ENCODE measurements at places on chromosomes 16 and 17.

DNA sequence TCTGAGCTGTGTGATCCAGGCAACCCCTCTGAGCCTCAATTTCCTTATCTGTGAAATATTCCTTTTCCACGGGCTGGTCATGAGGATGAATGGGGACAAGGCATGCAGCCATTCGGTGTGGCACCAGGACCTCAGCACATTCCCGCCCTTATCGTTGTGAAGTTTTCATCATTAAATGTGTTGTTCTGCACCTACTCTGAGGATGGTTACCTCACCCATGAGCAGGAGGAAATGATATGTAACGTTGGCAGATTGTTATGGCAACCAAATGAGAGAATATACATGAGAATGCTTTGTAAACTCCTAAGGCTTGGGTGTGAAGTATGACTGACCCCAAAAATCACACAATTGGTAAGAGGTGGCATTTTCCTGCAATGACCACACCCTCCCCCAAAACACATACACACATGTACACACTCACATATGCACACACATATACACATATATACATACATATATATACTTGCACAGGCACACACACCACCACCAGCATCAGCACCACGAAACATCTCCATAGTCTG is 39.5 kb downstream of the SMARCE1 start:
- DNase-seq, result no peak

GRCh38 chr17:15264542-15264941 is 584 bp downstream of the PMP22 start:
- DNase-seq, result no peak

GRCh38 chr17:50501054-50501453 is 7.2 kb upstream of the MYCBPAP start:
- DNase-seq, result no peak

- DNase-seq, result peak; percentile 42
Measured at GRCh38 chr17:17567631-17568030, 23.9 kb downstream of the PEMT start.

DNA sequence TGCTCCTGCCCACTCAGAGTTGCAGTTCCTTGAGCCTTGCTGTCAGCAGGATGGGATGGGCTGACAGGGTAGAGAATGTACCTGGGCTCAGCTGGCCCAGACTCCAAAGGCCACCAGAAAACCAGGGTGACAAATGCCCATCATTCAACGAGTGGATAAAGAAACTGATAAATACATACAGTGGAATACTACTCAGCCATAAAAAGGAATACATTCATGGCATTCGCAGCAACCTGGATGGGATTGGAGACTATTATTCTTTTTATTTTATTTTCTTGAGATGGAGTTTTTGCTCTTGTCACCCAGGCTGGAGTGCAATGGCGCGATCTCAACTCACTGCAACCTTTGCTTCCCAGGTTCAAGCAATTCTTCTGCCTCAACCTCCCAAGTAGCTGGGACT is 19.9 kb downstream of the SGSM2 start:
- no peak for DNase-seq

- DNase-seq, result no peak
Measured at GRCh38 chr16:79653373-79653891, 52.9 kb upstream of the MAF start.

DNA sequence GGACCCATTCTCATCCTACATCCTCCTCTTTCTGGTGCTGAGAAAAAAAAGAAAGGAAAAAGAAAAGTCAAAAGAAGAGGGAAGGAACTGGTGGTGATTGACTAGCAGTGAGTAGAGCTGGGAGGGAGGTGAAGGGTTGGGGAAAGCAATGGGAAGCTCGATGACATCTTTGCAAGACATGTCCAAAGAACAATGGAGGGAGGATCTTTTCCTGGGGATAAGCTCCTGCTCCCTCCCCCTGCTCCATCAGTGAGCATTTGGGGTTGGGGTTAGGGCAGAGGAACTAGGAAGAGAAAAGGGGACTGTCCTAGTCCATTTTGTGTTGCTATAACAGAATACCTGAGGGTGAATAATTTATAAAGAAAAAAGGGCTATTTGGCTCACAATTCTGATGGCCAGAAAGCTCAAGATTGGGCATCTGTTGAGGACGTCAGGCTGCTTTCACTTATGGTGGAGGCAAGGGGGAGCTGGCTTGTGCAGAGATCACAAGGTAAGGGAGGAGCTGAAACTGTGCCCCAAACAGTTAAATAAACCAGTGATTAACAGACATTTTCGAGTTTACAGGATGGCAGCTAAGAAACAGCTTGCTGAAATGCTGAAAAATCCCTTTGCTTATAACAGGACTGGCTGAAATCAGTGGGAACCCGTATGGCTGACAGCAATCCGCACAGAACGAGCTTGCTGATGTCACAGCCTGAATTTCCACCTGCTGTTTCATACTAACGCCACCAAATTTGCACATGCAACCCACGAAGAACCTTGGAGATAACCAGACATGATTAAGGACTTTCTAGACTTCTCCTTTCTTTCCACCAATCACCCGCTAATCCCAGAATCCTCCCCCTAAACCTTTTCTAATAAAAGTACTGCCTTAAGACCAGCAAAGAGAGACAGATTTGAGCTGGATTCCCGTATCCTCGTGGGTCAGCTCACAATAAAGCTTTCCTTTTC is 1.6 kb upstream of the ODF4 start:
- DNase-seq, result no peak

DNA sequence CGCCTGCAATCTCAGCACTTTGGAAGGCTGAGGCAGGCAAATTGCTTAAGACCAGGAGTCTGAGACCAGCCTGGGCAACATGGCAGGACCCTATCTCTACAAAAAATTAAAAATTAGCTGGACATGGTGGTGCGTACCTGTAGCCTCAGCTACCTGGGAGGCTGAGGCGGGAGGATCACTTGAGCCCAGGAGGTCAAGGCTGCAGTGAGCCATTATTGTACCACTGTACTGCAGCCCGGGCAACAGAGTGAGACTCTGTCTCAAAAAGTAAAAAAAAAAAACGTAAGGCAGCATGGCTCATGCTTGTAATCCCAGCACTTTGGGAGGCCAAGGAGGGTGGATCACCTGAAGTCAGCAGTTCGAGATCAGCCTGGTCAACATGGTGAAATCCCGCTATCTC is 263.6 kb downstream of the PARN start:
- no peak for DNase-seq

DNA sequence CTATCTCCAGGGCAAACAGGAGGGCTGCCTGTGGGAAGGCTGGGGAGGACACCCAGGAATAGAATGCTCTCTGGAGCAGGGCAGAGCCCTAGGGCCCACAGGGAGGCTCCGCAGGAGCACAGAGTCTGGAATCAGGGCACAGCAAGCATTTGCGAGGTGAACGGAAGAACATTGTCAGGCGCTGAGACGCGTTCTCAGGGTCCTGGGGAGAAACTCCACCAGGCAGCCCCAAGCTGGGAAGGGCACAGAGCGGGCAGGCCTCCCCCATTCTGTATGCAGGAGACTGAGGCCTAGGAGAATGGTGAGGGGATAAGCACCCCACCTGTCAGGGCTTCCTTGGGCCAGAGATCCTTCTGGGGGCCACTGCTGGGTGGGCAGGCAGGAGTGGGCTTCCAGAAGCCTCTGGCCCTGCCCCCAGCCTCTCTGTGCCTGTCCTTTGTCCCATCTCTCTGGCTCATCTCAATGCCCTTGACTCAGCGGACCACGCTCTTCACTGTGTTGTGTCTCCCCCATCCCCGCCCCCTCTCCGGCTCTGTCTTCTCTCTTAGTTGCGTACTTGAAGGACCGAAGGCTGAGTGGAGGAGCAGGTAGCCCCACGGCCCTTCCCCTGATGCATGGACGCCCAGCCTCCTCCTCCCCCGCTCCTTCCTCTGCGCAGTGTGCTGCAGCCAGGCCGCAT is 5.1 kb upstream of the SETD6 start:
- DNase-seq, result no peak

DNA sequence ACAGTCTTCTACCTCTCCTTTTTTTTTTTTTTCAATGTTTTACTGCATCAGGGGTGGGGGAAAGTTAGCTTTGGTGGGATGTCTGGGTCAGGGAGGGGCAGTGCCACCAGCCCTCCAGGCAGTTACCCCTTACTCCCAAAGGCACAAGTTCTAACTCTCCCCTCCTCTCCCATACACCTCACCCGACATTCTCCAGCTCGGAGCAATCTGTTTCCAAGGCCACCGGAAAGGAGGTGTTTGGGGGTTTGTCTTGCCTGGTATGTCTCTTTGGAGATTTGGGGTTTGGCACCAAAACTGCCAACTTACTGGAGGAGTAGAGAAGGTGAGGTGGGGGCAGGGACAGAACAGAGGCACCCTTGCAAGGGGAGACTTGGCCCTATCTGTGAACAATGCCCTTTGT is 4.7 kb downstream of the DLX3 start:
- DNase-seq, result no peak

DNA sequence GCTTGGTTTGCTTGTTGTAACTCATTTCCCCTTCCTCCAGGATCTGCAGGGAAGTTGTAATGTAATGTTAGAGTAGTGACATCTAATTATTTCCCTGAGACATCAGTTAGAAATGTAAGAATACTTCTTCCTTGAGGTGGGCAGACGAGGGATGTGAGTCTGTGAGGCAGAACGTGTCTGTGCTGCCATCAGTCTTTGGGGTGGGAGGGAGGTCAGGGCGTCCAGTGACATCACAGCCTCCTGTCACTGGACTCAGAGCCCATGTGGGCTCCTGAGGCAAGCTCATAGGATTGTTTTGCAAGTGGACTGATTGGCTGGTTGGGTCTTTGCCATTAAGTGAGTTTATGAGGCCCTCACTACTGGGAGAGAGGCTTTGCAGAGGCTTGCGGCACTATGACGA is 188.8 kb downstream of the CCDC182 start:
- no peak for DNase-seq

DNA sequence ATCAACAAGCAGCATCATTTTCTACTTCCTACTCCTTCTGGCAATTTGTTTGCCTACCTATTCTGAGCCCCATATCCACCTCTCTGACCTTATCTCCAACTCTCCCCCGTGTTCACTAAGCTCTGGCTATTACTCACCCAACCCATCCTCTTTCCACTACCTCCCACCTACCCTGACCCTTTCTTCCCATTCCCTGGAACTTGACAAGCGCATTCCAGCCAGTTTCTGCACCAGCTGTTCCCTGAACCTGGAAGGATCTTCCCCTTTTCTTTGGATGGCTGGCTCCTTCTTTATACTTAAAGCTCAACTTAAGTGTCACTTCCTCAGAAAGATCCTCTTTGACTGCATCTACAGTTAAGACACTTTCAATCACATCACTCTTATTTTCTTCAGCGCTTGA is 2.2 kb downstream of the DCUN1D3 start:
- no peak for DNase-seq

Measured in head of caudate nucleus (tissue), 42 donors.